NCI-H1092 (cell line): ENCODE measurements at places on chromosomes 11 and 22.

- DNase-seq = no peak
Measured at GRCh38 chr11:74871037-74871436, 77.9 kb downstream of the XRRA1 start.

DNA sequence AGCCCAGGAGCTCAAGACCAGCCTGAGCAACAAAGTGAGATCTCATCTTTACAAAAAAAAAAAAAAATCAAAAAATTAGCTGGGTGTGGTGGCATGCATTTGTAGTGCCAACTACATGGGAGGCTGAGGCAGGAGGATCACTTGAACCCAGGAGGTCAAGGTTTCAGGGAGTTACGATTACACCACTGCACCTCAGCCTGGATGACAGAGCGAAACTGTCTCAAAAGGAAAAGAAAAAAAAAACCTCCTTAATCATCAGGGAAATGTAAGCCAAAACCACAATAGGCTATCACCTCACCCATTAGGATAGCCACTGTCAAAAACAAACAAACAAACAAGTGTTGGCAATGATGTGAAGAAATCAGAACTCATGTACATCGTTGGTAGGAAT, 13.4 kb downstream of the DGCR2 start:
- DNase-seq = no peak

DNA sequence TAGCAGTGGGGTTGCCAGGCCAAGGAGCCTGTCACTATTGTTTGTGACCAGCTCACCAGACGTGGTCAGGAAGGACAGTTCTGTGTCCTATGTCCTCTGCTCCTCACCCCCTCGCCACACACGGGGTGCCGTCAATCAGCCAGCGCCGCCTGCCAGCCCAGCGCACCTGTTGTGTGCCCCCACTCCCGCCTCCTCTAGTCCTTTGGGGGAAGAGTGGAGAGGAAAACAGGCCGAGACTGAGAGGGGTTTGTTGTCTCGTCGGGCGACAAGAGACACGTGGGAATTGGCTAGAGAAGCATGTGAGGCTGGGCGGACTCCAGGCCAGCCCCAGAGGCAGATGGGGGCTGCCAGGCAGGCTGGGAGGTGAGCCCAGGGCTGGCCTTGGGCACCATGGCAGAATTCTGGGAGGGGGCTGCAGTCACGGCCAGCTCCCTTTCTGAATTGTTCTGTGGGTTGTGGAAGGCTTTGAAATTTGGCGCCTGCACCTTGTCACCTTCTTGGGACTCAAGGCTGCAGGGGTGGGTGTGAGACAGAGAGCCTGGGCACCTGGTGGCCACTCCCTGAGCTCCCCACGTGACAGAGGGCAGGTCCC, 3.1 kb upstream of the KCNQ1OT1 start:
- no peak for DNase-seq

DNA sequence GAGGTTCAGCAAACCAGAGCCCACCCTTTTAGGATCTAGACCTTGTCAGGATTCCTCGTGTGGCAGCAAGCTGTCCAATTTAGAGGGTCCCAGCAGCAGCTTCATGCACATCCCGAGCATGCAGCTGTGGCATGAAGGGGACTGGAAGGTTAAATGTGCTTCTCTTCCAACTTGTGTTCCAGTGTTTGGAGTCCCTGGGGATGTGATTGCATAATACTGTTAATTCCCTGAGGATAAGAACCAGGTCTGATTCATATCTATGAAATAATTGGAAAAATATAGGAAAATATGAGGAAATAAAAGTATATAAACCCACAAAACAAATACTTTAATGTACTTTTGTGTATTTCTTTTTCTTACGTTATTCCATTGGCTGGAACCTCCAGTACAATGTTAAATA, 130.5 kb downstream of the MORC2 start:
- DNase-seq = no peak

- no peak for DNase-seq
Measured at GRCh38 chr11:102518296-102519094, 12.1 kb downstream of the MMP7 start.

- no peak for DNase-seq
Measured at GRCh38 chr22:49022816-49023160, 804.9 kb downstream of the BRD1 start.

DNA sequence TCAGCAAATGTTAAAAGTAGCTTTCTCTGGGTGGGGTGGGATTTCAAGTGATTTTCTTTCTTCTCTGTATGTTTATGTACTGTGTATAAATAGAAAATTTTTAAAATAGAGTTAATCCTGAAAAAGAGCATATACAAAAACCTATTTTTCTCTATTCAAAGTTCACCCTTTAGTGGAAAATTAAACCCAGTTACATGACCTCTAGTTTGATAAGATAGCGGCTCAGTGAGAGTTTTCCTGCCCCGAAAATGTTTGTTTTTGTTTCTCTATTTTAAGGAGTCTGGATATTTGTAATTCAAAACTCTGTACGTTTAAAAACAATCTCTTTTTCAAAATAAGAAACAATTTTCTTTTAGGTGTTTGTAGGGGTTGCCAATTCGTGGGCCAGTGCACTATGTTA, 42.1 kb upstream of the PITPNB start:
- DNase-seq = no peak

- DNase-seq = no peak
Measured at GRCh38 chr11:82796998-82797961, 63.6 kb upstream of the FAM181B start.

- DNase-seq = no peak
Measured at GRCh38 chr11:45035413-45035812, 84.7 kb upstream of the TP53I11 start.

DNA sequence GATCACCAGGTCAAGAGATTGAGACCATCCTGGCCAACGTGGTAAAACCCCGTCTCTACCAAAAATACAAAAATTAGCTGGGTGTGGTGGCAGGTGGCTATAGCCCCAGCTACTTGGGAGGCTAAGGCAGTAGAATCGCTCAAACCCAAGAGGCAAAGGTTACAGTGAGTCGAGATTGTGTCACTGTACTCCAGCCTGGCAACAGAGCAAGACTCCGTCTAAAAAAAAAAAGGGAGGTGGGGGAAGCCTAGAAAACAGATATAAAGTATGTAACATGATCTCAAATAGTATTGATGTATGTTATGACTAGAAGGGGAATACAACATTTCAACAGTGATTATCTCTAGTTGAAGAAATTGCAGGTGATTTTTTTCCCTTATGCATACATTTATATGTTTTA, 61.4 kb downstream of the SLC1A2 start:
- no peak for DNase-seq

GRCh38 chr11:17781626-17782025, 47.0 kb downstream of the KCNC1 start:
- no peak for DNase-seq

GRCh38 chr11:125422681-125423080, 73.4 kb downstream of the FEZ1 start:
- DNase-seq = no peak

DNA sequence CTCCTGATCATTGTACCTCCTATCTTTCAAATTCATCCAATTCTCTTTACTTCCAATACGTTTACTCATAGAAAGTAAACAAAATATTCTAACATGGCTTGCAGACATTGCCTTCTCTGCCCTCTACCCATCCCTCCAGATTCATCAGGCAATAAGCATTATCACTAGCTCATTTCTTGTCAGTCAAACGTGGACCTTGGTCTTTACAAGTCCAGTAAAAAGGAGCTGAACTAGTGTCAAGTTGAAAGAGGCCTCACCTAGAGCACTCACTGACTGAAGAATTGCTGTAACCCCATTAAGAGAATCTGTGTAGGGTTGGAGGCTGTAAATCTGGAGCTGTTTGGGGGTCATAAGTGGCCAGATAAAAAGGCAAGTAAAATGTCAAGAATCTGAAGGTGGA, 435.0 kb upstream of the CCDC179 start:
- no peak for DNase-seq

GRCh38 chr22:18965526-18966421, 29.7 kb upstream of the PRODH start:
- DNase-seq = no peak

GRCh38 chr11:99937330-99937729, 749.8 kb upstream of the ARHGAP42 start:
- no peak for DNase-seq

GRCh38 chr11:128226106-128226716, 361.1 kb downstream of the ETS1 start:
- no peak for DNase-seq

- DNase-seq = peak; percentile 57
Measured at GRCh38 chr11:33996498-33997454, 54.8 kb upstream of the CAPRIN1 start.

- DNase-seq = no peak
Measured at GRCh38 chr11:111397034-111397433, 18.0 kb upstream of the POU2AF1 start.

DNA sequence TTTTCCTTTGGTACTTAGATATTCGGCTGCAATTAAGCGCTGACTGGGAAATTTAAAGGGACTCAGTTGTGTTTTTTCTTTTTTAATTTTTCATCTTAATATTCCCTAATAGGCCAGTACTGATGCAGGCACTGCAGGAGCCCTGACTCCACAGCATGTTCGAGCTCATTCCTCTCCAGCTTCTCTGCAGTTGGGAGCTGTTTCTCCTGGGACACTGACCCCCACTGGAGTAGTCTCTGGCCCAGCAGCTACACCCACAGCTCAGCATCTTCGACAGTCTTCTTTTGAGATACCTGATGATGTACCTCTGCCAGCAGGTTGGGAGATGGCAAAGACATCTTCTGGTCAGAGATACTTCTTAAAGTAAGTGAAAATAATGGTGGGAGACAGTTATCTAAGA, 3.8 kb downstream of the YAP1 start:
- DNase-seq = no peak

DNA sequence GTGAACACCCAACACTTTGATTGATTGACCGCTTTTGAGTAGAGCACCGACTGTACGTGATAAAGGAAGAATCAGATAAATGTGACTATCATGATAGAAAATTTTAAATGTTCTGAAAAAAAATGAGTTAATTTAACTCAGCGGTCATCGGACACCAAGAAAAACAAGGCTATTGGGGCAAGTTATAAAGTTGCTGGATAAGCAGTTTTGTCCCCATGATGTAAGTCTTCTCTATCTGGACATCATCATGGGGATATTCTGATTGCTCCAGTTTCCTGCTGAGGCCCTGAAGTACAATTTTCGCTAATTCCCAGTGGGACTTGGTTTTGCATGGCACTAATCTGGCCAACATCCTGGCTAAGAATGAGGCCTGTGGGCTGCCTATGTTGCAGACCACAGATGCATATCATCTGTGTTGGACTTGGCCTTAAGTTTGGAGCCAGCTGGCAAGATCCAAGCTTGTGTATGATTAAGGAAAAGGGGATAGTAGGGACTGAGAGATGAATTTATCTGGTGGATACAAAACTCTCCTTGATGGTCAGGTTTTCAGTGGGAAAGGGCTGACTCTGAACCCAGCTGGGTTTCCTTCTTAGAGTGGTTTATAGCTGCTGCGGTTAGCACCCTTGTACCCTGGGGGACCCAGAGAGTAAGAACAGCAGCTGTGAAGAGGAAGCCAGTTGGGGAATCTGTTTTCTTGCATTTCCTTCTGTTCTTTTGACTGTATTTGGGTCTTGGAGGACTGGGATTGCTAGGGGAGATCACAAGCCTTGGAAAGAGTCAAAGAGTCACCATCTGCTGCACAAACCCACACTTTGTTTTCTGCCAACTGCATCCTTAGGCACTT, 118.3 kb downstream of the SEZ6L start:
- DNase-seq = no peak

DNA sequence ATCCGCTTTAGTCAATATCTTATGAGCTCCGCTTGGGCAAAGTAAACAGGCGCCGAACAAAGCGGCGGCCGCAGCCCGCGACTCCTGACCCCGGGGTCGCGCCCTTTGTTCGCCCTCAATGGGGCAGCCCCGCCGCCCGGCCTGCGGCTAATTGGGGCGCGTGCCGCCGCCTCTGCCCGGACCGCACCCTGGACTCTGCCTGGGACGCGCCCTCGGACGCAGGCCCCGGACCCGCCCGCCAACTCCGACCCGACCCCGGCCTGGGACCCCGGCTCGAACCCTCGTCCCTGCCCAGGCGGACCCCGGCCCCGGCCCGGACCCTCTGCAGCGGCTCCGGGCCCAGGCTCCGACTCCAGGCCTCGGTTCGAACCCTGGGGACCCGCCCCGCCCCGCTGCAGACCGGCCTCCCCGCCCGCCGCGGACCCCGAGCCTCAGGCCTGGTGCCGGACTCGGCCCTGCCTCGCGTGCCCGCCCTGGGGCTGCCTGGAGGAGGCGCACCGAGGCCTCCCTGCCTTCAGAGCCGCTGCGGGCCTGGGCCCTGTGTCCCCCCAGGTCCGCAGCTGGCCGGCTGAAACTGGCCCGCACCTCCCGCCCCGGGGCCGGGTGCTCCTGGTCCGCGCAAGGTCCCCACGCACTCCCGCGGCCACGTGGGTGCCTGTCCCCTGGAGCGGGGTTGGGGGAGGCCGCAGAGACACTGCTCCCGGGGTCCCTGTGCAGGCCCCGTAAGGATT, 84.7 kb upstream of the WNT7B start:
- DNase-seq = no peak

DNA sequence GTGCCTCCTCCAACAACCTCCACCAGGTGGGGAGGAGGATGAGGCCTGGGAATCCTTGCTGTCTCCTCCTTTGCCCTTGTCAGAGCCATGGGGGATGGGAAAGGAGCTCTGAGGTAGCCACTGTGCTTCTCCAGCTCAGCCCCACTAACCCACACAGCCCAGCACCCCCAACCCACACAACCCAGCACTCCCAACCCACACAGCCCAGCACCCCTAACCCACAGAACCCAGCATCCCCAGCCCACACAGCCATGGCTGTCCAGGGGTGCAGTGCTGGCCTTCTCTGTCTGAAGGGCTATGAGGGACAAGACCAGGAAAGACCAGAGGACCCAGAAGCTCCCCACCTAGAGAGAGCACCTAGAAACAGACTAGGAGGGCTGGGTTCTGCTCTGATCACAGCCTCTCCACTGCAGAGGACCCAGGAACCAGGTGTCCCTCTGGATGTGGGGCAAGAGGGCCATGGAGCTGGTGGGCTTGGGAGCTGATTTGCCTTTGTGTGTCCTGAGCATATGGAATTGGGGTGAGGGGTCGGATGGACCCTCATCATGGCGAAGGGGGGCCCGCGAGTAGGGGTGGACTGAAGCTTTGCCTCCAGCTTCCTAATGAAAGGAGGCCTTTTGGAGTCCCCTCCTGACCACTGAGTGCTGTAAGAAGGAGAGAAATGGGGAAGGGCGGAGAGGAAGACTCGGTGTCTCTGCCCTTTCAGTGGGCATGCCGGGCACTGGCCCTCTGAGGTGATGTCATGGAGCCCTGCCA, 117.6 kb upstream of the THY1 start:
- DNase-seq = no peak
